RWPE2 (cell line): ENCODE measurements at places on chromosomes 2 and 18.
A peak's percentile ranks its signal among the peaks of the same experiment; 100 is the strongest.

- DNase-seq, result no peak
These were observed 706.5 kb upstream of the FAM98A start for GRCh38 chr2:34305587-34305986.

DNA sequence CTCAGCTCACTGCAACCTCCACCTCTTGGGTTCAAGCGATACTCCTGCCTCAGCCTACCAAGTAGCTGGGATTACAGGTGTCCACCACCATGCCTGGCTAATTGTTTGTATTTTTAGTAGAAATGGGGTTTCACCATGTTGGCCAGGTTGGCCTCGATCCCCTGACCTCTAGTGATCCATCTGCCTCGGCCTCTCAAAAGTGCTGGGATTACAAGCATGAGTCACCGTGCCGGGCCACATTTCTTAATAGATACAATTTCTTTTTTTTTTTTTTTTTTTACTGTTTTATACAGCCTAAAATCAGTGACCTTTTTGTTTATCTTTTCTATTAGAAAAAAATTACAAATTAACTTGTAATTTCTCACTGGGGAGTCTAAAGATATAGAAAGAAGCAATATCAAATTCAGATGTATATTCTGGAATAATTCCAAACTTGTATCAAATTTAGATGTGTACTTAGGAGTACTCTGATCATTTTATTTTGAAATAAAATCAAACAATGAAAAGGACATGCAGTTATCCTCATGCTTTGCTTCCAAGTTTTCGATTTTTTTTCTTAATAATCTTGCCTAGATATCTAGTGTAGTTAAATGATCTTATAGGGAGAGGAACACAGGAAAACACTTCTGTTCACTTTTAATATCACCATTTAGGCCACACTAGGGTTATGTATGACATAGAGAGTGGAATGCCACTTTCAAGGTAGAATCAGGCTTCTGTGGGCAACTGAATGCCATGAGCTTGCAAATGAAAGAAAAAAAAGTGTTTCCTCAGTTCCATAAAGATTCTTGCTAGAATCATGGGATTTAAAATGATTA, 1089.3 kb downstream of the SUCLG1 start:
- no peak for DNase-seq

DNA sequence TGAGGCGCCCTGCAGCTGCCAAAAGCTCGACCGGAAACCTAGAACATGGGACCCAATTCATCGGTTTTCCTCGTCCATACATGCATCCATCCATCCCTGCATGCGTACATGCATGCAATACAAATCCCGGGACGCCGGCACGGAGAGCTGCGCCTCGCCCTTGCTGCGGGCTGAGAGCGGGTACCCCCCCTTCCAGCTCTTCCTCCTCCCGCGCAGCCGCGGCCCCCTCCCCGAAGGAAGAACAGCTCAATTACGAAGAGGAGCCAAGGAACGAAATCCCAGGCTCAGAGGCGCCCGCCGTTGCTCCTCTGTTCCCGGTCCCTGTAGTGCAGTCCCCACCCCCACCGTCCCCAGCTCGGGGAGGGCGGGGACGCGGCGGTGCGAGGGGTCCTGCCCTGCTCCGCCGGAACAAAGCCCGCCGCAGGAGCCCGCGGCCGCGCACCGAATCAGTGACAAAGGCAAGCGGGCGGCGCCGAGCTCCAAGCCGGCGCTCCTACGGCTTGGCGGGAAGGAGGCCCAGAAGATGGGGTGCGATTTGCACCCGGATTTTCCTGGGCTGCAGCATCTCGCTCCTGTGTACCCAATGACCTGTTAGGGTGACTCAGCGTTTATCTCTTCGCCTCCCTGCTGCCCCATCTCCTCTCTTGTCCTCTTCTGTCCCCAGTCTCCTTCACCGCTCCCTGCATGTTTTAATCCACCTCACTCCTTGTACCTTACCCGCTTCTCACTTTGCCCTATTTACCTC, 8.9 kb upstream of the POU3F3 start:
- DNase-seq, result no peak

DNA sequence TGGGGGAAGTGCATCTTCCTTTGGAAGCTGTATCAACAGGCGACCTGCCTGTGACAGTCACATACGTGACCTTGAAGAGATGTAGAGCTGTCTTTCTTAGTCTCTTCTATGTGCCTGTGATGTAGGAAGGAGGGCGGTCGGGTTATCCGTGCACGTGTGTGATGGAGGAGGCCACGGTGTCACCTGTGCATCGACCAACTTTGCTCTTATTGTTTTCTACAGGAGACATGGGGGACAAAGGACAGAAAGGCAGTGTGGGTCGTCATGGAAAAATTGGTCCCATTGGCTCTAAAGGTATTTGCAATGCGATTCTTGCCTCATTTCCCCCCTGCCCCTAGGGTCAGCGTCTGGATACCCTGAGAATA, 20.7 kb upstream of the ALLC start:
- peak; percentile 48 for DNase-seq

DNA sequence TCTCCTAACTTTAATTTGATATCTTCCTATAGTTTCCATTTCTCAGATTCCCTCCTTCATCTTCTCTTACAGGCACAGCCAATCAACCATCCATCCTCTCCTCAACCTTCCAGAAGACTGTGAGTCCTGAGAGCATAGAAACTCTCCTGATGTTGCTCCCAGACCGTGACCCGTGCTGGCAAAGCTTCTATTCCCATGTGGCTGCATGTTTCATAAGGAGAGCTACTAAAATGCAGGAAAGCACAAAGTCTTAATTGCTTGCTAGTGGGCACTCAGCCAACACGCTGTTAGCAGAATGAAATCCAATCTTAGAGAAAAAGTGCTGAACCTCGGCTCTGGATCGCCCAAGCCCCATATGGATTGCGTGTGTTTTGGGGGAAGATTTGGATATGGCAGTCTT, 1244.7 kb upstream of the ZEB2 start:
- DNase-seq, result no peak

- DNase-seq, result no peak
These were observed 239.1 kb downstream of the ASXL3 start for GRCh38 chr18:33817096-33817495.

DNA sequence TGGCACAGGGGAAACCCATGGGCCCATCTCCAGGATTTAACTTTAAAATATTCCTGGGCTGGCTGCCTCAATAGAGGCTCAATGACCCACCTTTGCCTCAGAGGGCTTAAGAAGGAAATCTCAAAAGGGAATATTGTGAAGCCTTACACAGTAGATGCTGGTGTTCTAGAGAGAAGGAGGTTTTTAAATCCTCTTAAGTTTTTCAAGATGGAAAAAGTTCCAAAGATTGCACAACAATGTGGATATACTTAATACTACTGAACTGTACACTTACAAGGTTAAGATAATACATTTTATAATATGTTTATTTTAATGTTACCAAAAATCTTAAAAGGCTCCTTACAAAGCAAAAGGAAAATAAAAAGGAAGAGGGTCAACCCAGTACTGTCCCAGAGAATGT, 54.9 kb upstream of the LCLAT1 start:
- DNase-seq, result no peak

GRCh38 chr18:49081511-49082155, 130.9 kb upstream of the SMAD7 start:
- DNase-seq, result no peak

DNA sequence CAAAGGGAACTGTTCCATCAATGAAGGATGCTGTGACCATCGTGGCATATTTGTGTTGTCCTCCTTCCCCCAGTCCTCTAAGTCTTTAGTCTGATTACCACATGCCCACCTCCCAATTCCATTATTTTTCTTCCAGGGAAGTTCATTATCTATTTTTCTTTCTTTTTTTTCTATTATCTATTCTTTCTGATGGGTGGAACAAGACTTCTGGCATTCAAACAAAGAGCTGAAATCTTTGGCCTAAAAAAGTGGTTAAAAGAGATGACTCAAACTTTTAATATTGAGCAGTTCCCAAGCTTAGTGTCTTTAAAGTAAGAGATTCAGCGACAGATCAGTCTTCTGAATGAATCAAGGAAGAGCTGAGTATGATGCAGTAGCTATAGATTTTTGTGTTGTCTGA, 66.6 kb downstream of the DIS3L2 start:
- DNase-seq, result no peak

DNA sequence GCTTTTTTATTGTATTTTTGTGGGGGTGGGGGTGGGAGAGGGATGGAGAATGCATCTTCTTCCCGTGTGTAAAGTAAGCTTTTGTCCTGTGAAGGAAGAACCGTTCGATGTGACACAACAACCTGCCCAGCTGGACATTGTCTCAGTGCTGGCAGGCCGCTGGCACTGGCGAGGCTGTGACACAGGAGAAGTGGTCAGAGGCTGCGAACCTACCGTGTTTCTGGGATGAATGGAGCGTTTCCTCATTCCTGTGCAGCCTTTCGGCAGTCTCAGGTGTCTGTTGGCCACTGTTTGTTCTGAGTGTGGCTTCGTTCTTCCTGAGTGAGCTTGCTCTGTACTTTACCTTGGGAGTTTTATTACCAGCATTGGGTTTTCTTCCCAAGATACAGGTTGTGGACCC, 8.0 kb downstream of the RAMP1 start:
- no peak for DNase-seq

GRCh38 chr2:131010566-131010965, 82.7 kb downstream of the FAM168B start:
- DNase-seq, result no peak

- DNase-seq, result no peak
These were observed 128.6 kb downstream of the SPOPL start for GRCh38 chr2:138630164-138630563.

DNA sequence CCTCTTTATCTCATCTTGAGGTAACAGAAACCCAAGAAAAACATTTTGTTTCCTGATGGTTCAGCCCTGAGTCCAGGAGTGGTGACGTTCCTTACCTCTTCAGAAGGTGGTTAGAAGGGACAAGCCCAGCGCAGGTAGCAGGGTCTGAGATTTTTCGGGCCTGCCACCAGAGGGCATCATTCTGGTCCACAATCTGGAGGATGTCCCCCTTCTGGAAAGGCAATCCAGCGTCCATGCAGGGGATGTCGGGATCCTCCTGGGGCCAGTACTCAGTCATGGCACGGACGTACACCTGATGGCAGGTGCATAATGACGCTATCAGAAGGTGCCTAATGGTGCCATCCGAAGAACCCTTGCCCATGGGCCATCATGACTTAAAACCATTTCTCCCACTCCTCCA, 17.7 kb downstream of the MPP4 start:
- no peak for DNase-seq

DNA sequence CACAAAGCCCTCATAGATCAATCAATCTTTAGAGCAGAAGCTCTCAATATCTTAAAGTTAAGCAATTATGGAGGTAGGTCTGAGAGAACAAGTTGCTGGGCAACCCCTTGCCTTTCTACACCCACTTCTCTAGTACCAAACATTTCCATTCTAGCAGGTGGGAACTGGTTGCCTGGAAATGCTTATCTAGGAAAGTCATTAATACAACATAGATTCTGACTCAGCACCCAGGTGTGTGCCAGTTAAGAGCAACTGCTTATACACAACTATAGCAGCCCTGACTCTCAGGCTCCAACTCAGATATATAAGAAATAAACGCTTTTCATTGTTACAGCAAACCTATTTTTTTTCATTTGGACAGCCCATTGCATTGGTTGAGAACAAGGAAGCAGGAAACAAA, 237.7 kb downstream of the IRS1 start:
- no peak for DNase-seq

GRCh38 chr2:206833291-206833690, 67.9 kb downstream of the FASTKD2 start:
- DNase-seq, result no peak

GRCh38 chr2:144466637-144467036, 53.3 kb downstream of the ZEB2 start:
- no peak for DNase-seq

DNA sequence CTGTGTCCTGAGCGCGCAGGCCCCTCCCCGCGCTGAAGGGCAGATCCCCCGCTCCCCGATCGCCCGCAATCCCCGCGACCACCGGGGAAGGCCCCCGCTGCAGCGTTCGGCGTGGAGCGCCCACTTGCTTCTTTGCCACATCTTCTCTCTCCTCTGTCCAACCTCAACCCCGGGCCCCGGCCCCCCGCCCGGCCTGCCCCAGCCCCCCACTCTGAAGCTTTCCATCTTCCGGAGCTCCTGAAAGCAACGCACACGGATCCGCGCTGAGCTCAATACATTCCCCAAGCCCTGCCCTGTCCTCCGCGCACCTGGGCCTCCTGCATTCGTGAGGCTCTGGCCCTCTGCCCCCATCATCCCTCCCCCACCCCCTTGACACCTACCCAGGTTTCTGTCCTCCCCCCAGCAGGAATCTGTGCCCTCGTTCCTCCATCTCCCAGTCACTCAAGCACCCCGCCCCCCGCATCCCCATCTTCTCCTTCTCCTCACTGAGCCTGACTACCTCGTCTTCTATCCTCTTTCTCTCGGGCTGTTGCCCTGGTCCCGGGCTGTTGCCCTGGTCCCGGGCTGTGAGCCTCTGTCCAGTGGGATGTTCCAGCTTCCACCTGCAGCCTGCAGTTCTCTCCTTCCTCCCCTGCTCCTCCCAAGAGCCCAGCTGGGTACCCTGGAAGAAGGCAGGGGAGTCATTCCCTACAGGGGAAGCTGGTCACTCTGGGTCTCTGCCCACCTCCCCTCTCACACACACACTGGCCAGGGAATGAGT, 7.8 kb downstream of the SPEG start:
- peak; percentile 49 for DNase-seq

- DNase-seq, result no peak
These were observed 29.9 kb upstream of the STAT4 start for GRCh38 chr2:191180713-191181112.

GRCh38 chr2:64795024-64795592, 141.4 kb upstream of the SERTAD2 start:
- DNase-seq, result no peak

GRCh38 chr18:23867006-23867405, 147.5 kb upstream of the TTC39C start:
- DNase-seq, result no peak

DNA sequence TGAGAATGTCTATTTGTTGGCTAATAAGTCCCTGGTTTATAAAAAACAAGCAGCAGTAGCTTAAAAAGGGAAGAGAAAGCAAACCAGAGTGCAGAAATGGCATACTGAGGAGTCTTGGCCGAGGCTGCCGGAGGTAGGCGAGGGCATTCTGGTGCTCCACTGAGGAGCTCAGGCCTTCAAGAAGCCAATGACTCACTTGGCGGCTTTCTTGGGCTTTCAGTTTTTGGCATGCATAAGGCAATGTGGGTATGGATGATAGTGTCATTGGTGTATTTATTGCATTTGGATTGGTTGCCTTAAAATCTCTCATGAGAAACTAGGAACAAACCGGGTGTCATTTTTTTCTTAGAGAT, 119.6 kb upstream of the ARL5A start:
- no peak for DNase-seq

GRCh38 chr18:48868468-48869466, 82.0 kb downstream of the SMAD7 start:
- no peak for DNase-seq

DNA sequence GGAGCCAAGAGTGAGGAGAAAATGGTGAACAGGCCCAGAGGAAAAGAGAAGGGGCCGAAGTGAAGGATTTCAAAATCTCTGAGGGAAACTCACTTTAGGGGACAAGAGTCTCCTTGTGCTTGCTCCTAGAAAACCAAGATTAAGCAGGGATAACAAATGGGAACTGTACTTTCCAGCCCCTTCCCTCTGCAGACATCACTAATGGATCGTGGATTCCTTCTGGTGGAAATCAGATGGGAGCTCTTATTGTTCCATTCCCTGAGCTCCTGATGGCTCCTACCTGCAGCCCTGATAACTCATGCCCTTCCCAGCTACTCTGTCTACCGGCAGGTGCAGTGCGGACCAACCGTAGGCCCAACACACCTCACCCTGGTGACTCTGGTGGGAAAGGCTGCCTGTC, 20.6 kb upstream of the RESP18 start:
- DNase-seq, result no peak
